NCI-H526 (cell line): ENCODE measurements at places on chromosomes 16 and 17.

GRCh38 chr17:62948370-62948769 is 17.7 kb upstream of the TANC2 start:
- no peak for DNase-seq

- peak; percentile 64 for DNase-seq
Observed at GRCh38 chr16:72999541-73000019, 48.3 kb downstream of the ZFHX3 start.

GRCh38 chr17:76102944-76103273 is 678 bp downstream of the EXOC7 start:
- no peak for DNase-seq

GRCh38 chr17:78131172-78132083 is 857 bp downstream of the TMC8 start:
- DNase-seq = no peak

GRCh38 chr16:20847550-20847949 is 41.2 kb downstream of the REXO5 start:
- no peak for DNase-seq

DNA sequence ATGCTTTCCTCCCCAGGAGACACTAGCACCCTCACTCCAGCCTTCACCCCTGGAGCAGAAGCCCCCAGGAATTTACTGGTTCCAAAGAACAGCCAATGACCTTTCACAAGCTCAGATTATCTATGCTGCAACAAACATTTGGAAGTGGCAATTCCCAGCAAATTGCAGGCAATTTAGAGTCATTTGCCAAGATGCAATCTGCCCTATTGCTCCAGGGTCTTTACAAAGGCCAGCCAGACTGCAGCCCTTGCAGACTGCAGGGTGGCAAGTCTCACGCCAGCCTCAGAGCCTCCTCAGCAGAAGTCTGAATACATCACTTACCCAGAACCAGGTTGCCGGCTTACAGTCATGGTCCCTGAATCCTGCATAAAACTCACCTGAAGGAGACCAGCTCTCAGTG is 21.8 kb downstream of the AXIN1 start:
- no peak for DNase-seq

DNA sequence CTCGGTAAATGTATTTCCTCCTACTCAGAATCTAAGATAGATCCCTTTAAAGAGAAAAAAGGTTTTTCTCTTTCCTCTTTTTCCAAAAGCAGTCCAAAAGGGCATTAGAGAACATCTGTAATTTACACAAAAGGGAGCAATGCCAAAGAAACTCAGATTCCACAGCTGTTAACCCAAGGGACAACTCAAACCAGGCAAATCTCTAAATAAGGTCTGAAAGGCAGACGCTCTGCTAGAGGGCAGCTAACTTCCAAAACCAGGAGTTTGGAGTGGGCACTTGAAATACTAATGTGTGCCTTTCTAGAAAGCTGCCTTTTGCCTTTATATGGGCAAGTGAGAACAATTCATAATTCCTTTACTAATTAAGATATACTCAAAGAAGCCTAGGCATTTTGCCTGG is 435.7 kb downstream of the ZFHX3 start:
- no peak for DNase-seq

GRCh38 chr17:5596421-5596820 is 12.1 kb upstream of the NLRP1 start:
- no peak for DNase-seq

DNA sequence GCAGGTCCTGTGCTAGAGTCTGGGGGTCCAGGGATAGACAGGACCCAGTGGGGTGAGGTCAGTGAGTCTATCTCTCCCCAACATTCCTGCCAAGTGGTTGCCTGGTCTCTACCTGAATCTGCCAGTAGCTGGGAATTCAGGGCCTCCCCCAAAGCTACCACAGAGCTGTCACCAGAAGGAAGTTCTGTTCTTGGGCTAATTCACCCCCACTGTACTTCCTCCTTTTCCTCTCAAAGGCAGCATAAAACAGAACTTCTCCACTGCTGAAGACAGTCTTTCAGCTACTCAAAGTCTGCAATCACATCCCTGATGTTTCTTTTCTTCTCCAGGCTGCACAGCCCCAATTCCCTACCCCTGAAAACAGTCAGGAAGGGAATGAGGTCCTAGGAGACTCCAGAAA is 8.7 kb downstream of the CAMTA2 start:
- DNase-seq = no peak

- peak; percentile 75 for DNase-seq
Observed at GRCh38 chr17:9644910-9645751, at the start of gene USP43. Gene USP43 (plus strand): TSS chr17:9645517. CDS start chr17:9645633, 116 bp downstream.

GRCh38 chr17:49022391-49022941 is 25.3 kb downstream of the IGF2BP1 start:
- DNase-seq = no peak

DNA sequence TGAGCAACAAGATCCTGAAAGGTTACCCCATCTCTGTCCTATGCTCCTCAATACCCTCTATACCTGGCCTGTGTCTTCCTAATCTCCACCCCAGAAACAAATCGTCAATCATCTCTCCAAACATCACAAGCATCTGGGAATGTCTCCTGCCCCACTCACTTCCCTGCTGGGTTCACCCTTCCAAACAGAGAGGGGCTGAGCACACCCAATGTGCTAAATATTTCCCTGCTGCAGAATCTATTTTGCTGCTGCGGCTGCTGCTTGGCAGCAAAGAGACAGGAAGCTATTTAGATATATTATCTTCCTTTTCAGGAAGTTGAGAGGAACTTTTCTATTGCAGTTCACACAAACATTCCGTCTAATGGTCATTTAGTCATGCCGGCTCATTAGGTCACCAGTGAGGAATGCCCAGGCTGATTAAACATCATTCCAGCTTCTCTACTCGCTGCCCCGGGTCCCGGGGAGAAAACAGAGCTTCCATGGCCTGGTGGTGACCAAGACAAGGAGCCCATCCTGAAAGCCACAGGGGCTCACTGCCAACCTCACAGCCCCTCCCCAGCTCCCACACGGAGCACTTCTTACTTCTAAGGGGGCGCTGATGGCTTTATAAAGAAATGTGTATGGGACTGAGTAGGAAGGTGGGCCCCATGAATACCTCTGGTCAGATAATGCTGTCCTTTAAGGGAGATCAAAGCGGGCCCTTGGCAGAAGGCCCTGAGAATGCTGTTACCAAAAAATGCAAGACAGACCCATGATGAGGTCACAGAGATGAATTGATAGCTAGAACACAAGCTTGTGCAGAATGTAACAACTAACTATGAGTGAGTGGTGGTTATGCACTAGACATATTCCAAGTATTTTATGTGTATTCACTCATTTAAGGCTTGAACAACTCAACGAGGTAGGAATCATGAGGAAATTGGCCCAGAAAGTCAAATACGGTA is 218.3 kb downstream of the SOX9 start:
- DNase-seq = no peak
